ENCODE measurements at places on chromosomes 2 and 18.

- no peak for DNase-seq
Observed at GRCh38 chr2:106339609-106340008, 128.6 kb downstream of the RGPD3 start.

DNA sequence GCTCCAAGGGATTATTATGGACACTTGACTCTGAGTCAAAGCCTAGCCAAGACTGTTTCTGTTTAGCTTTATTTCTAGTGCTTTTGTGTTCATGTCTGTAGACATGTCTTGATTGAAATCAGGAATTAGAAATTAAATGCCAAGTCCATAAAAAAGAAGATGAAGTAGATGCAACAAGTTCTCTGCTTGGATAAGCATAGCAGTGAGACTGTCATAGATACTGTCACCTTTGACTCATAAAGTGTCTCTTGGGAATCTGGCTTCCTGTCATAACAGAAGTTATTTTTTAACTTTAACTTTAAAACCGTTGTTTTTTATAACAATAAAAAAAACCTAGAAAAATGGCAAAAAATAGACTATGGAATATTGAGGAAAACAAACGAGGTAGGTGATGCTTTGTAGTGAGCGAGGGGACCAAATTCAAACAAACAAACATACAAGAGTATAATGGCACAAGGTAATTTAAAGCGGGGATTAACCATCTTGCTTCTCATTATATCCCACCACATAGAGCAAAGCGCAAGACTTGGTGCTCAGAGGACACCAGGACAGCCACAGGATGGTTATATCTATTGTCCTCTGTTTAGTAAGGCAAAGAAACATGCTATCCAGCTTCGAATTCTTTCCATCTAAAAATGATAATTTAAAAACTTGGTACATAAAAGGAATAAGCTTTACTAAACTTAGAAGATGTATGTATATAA, 64.6 kb downstream of the CD226 start:
- DNase-seq: no peak

DNA sequence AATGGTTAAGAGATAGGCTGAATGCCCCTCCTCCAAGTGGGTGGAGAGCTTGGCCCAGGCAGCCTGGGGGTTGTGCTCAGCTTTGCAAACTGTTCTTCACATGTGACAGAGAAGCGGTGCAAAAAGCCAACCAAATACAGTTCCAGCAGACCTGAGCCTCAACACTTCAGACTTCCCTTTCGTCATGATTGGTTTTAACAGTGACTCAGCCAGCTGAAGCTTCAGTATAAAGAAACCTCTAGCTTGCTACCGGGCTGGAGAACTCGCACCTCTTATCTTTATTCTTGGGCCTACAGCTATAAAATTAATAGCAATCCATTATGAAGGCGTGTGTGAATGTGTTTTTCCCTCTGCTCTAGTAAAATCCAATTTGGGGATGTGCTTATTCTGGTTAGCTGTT, 20.0 kb downstream of the SETBP1 start:
- no peak for DNase-seq

GRCh38 chr2:232325324-232326273, 53.0 kb upstream of the ALPP start:
- DNase-seq: peak; percentile 57

DNA sequence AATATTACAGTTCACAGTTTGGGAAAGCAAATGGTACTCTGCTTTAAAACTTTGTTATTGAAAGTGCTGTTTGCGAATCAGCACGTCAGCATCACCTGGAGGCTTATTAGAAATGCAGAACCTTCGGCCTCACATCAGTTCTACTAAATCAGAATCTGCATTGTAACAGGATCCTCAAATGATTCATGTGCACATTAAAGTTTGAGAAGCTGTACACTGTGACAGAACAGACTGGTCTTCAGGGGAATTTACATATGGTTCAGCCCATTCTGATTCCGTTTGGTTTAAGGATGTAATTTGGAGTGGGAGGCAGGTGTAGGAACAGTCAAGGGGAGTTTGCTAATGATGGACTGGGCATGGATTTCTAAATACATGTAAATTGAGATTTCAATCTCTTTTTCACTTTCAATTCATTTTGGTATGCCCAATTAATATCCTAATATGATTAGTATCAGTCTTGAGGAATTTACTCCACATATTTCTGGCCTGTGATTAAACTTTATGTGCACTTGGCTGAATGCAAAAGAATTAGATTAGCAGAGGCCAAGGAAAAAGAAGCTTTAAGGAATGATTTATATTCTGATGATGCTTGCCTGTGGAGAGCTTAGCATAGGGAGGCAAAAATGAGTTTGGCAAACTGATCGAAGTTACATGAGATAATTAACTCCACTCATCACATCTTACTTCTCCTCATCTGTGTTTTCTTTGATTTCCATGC, 248.8 kb downstream of the XIRP2 start:
- DNase-seq: no peak

- no peak for DNase-seq
Observed at GRCh38 chr18:70046796-70047195, 99.1 kb upstream of the CD226 start.

- DNase-seq: no peak
Observed at GRCh38 chr2:98281607-98282006, 64.6 kb upstream of the CNGA3 start.

- no peak for DNase-seq
Observed at GRCh38 chr2:211417544-211417943, 861.1 kb downstream of the CPS1 start.

DNA sequence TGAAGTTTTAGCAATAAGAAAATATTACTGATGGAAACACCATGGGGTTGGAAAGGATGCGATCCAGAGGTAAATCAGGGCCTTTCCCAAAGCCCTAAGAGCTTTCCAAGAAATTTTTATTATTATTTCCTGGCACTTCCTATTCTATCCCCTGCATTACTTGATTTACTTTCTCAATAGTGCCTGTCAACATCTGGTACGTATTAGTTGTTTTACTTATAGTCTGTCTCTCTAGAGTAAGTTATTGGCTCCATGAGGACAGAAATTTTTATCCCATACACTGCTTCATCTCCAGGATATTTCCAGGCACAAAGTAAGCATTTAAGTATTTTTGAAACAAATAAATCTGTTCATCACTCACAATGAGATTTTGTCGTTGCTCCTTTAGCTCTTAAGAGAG, 18.1 kb downstream of the PPP4R1 start:
- DNase-seq: no peak

- DNase-seq: no peak
Observed at GRCh38 chr18:24731981-24732380, 271.5 kb downstream of the HRH4 start.

DNA sequence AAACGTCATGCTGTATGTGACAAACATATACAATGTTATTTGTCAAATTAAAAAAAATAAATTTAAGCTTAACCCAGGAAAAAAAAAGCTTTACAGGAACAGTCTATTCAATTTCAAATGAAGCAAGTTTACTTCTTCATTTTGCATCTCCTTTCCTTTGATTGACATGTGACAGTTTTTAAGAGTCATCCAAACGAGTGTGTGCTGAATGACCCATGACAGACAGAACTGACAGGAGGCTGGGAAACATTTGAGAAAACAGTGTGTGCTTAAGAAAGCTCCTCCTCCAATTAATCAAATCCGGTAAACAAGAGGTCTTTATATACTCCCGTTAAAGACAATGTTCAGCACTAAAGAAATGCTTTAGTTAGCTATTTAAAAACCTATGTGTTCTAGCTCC, 177.7 kb downstream of the SRBD1 start:
- DNase-seq: no peak

- DNase-seq: no peak
Observed at GRCh38 chr2:12300019-12300602, 416.6 kb upstream of the TRIB2 start.

DNA sequence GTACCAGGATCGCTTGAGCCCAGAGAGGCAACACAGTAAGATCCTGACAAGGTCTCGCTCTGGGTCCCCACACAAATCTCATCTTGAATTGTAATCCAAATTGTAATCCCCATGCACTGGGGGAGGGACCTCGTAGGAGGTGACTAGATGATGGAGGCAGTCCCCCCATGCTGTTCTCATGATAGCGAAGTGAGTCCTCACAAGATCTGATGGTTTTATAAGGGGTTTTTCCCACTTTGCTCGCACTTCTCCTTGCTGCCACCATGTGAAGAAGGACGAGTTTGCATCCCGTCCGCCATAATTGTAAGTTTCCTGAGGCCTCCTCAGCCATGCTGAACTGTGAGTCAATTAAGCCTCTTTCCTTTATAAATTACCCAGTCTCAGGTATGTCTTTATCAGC, 46.0 kb upstream of the SERTAD2 start:
- DNase-seq: no peak

DNA sequence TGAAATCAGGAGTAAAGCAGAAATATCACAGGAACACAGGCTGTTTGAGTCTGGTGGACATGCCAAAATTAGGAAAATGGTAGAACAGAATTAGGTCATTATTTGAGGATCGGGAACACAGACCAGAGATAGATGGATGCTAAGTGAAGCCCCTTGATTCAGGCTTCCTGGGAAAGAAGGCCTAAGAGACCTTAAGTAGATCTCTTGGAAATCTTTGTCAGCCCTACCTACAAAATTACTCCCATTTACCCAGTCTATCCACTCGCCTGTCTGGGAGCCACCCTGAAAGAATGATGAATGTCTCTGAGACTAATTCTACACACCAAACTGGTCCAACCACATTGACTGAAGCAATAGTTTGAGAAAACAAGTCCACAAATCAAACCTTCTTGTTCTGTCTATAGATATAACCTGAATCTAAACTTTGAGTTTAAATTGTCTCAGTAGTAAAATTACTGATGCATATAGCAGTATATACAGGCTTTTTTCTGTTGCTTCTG, 36.6 kb upstream of the TANK start:
- DNase-seq: no peak

GRCh38 chr2:230575642-230576324, 136.9 kb upstream of the CAB39 start:
- no peak for DNase-seq

- DNase-seq: no peak
Observed at GRCh38 chr2:189900726-189901125, 116.5 kb downstream of the PMS1 start.
